ENCODE measurements at places on chromosomes 4 and X.

DNA sequence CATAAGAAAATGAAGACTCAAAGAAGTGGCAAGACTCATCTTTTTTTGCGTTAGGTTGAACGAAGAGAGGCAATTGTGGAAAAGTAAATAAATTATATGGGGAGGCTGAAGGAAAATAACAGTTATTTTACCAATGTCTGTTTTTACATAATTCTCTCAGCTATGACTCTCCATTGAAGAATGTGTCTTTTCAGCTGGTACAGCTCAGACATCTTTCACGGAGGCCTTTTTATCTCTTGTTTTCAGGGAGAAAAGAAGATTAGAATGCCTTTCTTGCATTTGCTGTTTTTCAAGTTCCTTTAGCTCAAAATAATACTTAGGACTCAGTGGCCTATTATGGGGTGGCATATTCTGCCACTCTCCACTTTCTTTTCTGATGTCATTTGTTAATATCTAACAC lies 153.0 kb downstream of the ADAM29 start:
- no peak for DNase-seq

DNA sequence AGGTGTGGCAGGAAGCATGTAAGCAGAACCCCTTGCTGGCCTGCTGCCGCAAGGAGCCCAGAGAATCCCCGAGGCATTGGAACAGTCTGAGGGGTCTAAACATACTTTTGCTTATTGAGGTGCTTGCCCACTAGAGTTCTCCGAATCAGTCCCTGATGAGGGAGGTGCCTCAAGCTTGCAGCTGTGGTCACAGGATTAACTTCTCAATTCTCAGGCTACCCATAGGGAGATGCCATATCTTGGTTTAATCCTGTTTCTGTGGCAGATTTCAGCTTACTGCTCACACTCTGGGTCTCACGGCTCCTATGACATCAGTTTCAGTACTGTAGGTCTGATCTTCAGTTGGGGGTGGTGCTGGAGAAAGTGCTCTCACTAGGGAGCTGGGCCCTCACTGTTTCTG lies 39.9 kb downstream of the CCNG2 start:
- DNase-seq = no peak

- no peak for DNase-seq
These were observed 1037.4 kb upstream of the PABPC4L start for GRCh38 chr4:135238940-135239339.

DNA sequence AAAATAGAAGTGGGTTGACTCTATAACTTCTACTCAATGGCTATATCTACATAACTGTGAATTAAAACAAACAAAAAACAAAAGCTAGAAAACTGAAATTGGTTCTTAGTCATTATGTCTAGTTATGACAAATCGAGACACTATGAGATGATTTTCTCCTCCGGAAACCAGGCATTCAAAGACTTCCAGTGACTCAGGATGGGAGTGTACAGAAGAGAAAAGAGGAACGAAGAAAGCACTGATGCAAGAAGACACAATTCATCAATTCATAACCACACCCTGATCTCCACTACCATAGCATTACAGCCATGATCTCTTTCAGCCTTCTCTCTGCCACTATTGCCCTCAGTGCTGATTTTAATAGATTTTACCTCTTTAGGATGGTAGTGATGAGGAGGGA lies 253.6 kb downstream of the CBLL2 start:
- no peak for DNase-seq

GRCh38 chr4:27638163-27638915 lies 777.7 kb downstream of the STIM2 start:
- no peak for DNase-seq

GRCh38 chr4:60259781-60260180 lies 940.3 kb upstream of the ADGRL3 start:
- DNase-seq = no peak

- DNase-seq = no peak
These were observed 134.4 kb downstream of the AFF1 start for GRCh38 chr4:87069037-87069742.

DNA sequence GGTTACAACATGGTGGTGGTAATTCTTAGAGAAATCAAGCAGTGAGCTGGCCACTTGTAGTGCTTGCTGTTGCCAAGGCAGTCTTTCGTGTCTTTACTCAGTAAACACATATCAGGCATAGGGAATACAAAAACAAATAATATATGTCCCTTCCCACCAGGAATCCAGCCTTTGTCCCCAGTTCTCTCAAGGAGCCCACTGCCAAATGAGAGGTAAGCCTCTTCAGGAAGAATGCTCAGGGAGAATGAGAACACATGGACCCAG lies 421 bp upstream of the PLAC1 start:
- peak; percentile 16 for DNase-seq

- DNase-seq = no peak
These were observed 43.0 kb downstream of the EIF2S3 start for GRCh38 chrX:24097741-24098260.

GRCh38 chr4:24514808-24515207 lies 69.5 kb downstream of the DHX15 start:
- DNase-seq = no peak

DNA sequence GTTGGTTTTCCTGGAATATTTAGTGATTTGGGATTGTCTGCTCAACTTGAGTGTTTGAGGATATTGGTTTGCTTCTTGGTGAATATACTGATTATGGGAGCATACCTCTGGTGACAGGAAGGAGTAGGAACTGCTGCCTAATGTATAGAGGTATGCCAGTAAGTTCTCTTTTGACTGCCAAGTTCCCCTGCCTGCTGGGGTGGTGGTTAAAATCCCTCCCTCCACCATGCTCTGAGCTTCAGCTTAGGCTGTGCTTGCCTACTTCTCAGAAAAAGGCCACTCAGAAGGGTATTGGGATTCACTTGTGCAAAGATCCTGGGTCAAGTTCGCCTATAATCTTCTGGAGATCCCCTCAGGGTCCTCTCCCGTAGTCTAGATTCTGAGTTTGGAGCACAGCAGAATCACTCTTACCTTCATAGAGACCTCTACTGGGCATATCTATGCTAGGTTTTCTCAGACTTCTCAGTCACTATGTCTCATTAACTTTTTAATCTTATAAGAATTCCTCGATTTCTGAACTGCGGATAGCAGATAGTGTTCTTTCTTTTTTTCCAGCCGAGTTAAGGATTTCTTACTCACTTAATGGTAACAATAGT lies 44.7 kb upstream of the DCK start:
- no peak for DNase-seq

DNA sequence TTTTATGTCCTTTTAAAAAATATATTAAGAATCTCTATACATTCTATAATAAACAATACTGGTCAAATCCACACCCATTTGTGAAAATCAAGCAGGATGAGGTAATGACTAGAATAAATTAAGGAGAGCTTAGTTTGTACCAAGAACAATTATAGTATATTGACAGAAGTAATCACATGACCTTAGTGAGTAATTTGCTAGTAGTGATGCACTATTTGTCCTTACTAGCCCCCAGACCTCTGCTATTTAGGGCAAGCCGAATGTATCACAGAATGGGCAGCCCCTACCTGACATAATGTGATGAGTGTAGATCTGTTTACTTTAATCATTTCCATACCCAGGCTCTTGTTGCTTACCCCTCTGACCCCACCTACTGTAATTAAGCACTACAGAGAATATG lies 15.8 kb downstream of the ATP1B4 start:
- no peak for DNase-seq
